ENCODE measurements at places on chromosomes 4 and X.

GRCh38 chr4:93834249-93835066, 5.9 kb downstream of the ATOH1 start:
- DNase-seq = no peak

DNA sequence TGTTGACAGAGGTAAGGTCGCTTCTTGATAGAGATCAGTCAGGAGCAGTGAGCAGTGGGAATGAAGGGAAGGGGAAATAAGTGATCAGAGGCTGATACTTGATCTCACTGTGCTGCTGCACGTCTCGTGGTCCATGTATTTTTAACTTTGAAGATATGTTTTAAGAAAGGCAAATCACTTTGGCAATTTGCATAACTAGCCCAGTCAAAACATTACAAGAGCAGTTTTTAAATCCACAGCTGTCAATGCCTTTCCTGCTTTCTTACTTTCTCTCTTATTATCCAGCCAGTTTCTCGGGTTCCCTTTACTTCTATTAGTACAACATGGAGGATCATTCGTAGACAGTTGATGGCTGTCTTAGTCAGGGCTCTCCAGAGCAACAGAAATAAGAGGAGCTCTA, 472.8 kb downstream of the TMA16 start:
- no peak for DNase-seq

GRCh38 chr4:168028970-168029597, 63.3 kb upstream of the ANXA10 start:
- DNase-seq = no peak

DNA sequence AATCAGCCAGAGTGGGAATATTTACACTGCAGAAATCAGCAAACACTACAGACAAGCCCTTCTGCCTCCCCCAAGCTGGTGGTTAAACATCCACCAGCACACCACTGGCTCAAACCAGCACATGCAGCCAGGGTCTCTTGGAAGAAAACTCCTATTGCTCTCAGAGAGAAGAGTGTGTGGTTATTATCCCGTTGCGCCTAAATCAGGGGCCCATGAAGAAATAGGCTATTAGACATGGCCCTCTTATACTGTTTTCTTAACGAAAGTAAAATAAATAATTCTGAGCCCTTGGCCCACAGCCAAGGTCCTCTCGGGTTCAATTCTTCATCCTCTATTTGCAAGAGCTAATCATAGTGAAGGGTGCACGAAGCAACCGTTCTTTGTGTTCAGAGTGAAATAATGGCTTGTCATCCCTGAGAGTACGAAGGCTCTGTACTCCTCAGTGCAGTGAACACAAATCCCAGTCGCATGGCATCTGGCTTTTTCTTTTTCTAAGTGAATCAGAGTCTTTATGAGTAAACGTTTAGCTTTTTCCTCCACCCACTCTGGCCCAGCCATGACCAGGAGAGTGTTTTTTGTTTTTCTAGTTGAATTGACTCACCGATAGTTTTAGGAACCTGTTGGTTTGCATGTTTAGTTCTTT, 33.4 kb upstream of the RBM47 start:
- peak; percentile 15 for DNase-seq

DNA sequence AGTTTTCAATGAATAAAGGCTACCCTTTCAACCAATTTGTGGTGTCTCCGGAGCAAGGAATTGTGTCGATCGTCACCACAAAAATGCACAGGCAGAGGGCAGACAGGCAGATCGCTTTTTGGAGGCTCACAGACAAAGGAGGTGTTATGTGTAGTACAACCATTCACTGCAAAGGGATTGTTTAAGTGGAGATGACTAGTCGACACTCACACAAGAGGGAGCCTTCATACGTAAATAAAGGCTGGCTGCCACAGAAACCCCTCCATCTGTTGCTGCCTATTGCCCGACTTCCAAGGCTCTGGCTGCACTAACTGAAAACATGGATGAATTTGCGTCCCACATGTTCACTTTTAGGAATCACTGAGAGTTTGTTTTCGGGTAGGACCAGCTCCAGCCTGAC, 281.1 kb downstream of the NKX6-1 start:
- DNase-seq = no peak

GRCh38 chr4:118762730-118763477, 73.0 kb downstream of the SEC24D start:
- no peak for DNase-seq

DNA sequence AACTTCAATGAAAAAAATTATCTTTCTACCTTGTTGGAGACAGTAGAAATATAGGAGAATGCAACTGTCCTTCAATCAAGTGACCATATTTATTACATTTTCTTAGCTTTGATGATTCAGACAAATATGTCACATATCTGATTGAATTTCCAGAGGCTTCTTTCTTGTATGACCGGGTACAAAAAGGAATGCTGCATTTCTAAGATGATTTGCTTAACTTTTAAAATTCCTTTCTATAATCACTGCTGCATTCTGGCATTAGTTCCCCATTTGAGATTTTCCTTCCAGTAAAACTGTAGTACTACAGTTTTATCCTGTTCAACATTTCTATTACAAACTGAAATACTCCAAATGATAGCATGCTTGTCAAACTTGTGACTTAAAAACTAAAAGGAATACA, 5.2 kb downstream of the MFSD8 start:
- DNase-seq = no peak

GRCh38 chr4:87895964-87896621, 63.3 kb downstream of the MEPE start:
- peak; percentile 42 for DNase-seq

GRCh38 chr4:88185906-88186305, 27.5 kb upstream of the ABCG2 start:
- no peak for DNase-seq

- DNase-seq = no peak
These were observed 169.9 kb downstream of the AFF2 start for GRCh38 chrX:148670277-148670676.

DNA sequence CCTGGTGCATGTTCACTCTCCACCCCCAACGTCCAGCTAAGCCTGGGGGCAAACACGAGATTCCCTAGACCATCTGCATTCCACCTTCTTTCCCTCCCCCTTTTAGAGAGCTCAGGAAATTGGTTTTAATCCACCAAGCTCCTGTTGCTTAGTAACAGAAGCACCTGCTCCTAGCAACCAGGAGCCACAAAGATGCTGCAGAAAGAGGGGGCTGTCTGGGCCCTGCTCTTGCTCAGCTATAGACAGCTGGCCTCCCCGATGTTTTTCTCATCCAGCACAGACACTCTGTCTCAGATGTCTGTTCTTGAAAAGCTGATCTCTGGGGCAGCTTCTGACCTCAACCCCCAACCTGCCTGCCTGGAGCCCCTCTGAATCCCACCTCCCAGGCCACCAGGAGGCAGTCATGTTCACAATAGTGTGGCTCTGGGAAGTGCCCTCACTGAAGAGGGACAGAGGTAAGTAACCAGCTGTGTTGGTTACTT, 71.5 kb downstream of the SLC16A2 start:
- no peak for DNase-seq

- no peak for DNase-seq
These were observed 5.9 kb downstream of the ETDB start for GRCh38 chrX:135114392-135114791.

DNA sequence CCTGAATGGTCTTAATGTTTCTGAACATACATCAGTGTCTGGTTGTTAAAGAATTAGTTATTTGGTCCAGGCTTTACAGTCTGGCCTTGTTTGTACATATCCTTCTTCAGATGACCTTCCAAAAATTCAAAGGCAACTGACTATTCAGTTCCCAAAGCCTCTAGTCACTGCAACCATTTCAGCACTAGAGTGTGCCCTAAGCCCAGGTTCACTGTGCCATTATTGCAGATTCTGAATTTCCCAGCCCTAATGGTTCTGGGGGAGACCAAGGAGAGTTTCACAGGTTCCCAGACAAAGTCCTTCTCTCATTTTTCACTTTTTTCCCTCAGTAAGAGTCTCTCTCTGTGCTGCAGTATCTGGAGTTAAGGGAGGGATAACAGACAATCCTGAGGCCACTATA, 235.8 kb downstream of the TRAM1L1 start:
- DNase-seq = no peak

GRCh38 chrX:64977830-64978229, 1.6 kb upstream of the ZC4H2 start:
- DNase-seq = no peak

DNA sequence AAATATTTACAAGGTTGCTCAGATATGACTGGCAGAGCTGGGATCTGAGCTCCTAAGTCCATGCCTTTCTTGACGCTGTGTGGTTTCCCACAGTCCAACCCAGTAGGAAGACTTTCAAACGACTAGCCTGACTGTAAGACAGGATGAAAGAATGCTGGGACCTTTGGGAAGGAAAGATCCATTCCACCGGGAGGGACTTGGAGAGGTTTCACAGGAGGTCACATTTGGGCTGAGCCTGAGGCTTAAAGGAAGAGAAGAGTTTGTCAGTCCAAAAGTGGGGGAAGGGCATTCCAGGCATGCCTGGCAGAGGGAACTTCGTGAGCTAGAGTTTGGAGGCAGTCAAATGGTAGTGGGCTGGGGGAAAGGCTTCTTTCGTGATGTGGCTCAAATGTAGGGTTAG, 1.5 kb downstream of the STARD8 start:
- no peak for DNase-seq

- peak; percentile 61 for DNase-seq
These were observed 785 bp upstream of the EFNB1 start for GRCh38 chrX:68827848-68828624.

GRCh38 chr4:90113881-90114457, 13.2 kb upstream of the CCSER1 start:
- DNase-seq = no peak

DNA sequence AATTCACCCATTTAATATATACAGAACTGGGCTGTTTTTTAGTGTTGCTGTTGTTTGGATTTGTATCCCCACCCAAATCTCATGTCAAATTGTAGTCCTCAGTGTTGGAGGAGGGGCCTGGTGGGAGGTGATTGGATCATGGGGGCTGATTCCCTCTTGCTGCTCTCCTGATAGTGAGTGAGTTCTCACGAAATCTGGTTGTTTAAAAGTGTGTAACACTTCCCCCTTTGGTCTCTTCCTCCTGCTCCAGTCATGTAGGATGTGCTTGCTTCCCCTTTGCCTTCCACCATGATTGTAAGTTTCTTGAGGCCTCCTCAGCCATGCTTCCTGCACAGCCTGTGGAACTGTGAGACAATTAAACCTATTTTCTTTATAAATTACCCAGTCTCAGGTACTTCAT, 141.6 kb upstream of the AADAT start:
- DNase-seq = no peak

DNA sequence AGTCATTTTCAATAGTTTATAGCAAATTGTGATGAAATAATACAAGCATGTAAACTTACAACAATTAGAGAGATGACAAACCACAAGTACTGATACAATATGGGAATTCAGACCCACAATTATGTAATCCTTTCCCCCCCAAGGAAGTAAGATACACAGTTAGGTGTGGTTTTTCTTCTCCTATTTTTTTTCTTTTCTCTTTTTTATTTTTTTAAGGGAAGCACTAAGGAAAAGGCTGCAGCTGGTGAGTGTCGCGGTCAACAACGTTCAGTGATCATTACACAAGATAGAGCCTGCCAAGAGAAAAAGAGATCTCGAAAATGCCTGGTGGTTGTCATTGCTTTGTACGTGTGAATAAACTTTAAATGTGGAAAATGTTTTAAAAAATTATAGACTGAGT, 9.8 kb downstream of the NDNF start:
- no peak for DNase-seq

GRCh38 chrX:138298268-138298667, 413.2 kb downstream of the FGF13 start:
- no peak for DNase-seq

DNA sequence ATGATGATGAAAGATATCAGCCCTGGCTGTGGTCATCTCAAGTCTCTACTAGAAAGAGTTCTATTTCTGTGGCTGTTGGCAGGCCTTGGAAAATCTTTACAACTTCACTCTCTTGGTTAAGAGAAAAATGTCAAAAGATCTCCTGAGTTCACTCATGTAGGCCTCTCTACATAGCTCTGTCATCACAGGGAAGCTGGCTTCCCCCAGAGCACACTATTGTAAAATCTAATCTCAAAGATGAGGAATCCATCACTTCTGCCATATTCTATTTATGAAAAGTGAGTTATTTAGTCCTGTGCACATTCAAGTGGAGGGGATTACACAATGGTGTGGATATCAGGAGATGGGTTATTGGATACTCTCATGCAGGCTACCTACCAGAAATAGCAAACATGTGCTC, 388.4 kb upstream of the HS3ST1 start:
- DNase-seq = no peak

DNA sequence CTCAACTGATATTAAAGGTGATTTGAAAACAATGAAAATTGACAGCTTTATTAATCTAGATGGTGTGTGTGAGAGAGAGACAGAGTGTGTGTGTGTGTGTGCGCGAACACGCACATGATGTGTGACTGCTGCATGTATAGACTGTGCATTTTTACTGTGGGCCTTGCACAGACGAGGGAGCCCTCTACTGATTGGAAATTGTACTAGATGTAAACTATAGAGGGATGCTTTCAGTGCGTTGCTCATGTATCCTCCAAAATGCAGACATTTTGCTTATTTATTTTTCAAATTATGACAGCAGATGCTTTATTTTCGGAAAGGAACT, 168.4 kb upstream of the GK2 start:
- peak; percentile 22 for DNase-seq

DNA sequence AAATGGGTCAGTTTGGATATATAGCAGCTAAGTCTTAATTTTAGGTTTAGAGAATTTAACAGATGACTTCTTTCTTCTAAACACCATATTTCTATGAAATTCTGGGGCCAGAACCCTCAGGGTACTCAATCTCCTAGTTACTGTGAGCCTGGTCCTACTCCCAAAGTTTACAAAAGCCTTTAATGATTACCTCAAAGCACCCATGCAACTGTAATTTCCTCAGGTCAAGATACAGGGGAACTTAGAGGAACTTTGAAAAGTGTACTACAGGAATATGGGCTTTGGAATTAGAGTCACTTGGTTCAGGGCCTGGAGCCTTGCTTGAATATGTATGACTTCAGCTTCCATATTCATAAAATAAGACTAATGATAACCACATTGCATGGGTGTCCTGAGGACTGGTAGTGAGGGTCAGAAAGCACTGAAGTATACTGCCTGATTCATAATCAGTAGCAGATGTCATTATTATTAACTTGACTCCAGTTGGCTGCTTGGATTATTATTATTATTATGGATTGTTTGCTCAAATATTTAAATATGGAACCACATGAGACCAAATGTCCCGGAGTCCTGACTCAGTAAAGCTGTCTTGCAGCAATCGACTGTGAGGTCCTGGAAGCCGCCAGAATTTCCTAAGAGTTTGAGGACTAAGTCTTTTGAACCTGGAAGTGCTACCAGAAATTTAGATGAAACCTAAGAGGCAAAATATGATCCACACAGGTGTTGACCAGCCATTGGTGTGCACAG, 2.0 kb upstream of the ADH7 start:
- no peak for DNase-seq
